T47D (cell line): ENCODE measurements at places on chromosomes 6 and 20.

DNA sequence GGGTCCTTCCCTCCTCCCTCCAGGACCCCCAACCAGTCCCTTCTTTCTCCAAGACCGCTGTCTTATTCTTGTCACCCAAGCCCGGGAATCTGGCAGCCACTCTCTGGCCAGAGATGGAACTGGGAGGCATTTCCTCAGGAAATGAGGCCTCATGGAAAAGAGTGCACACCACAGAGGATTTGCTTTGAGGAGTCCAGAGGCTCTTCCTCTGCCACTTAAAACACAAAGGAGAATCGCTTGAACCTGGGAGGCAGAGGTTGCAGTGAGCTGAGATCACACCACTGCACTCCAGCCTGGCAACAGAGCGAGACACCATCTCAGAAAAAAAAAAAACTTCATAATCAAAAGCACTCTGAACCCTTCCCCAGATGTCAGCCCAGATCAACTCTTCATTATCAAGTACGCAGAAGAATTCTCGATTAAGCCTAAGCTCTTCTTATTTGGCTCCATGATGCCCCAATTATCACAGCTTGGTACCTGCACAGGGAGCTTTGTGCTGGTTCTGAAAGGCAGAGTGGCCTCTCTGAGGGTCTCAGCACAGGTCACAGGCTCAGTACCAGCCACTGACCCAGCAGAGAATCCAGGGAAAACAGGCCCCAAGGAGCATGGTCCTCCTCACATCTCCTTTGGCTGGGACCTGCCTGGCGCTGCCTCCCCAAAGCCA is 82.9 kb upstream of the MAFB start:
- DNase-seq, result no peak

GRCh38 chr6:123016431-123017103 is 20.5 kb downstream of the CLVS2 start:
- no peak for DNase-seq

- DNase-seq, result peak; percentile 27
These were observed 212.1 kb downstream of the BTBD9 start for GRCh38 chr6:38427492-38428210.

DNA sequence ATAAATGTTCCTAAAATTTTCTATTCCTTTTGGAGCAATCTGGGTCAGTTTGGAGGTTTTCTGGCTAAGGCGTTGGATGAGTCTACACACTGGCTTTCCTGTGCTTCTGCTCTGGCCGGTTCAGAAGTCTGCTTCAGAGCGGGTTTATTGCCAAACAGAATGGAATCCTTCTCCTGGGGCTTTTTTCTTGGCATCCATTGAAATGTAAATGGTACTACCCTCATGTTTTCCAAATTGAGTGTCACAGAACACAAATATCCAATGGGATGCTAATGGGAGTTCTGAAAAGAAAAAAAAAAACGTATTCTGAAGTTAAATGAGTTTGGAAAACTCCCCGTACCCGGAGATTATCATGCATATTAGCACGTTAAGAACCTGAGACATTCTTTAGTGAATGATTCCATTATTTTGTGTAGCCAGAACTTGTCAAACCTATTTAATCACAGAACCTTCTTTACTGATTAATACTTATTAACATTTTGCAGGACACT is 930.3 kb downstream of the QKI start:
- peak; percentile 4 for DNase-seq

DNA sequence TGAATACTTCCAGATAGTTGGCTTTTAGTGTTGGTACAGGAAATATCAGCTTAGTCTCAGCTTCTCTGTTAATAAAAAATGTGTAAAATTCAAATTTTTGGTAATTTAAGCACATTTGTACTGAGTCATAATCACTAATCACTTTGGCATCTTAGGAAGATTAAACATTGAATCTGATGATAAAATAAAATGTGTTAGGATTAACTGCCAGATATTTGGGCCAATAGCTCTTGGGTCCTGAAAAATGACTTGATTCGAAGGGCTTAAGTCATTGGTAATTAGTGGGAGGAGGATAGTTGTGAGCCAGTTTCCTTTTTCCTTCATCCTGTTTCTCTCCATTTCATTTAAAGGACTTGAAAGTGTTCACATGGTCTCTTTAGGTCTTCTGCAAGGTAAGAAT is 426.1 kb downstream of the RFPL4B start:
- no peak for DNase-seq

- DNase-seq, result no peak
These were observed 10.2 kb downstream of the LAMA4 start for GRCh38 chr6:112243861-112244827.

GRCh38 chr6:7685276-7685675 is 40.6 kb upstream of the BMP6 start:
- DNase-seq, result no peak

- no peak for DNase-seq
These were observed 46.1 kb upstream of the CCN6 start for GRCh38 chr6:112007805-112008204.

DNA sequence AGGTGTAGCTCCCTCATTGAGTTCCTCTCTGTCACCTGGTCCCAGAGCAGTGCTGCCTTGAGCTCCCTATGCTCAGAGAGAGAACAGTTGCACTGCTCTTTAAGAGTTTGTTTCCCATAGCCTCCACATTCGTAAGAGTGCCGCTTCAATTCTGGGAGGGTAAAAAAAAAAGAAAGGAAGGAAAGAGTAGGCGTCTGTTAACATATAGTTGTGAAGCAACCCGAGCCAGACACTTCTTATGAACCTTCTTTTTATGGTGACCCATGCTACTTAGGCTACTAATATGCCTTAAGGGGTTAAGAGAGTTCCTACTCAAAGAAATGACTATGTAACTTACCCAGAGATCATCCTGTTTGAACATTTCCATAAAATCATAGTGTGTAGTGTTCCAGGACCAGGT is 4.3 kb upstream of the ARG1 start:
- no peak for DNase-seq

DNA sequence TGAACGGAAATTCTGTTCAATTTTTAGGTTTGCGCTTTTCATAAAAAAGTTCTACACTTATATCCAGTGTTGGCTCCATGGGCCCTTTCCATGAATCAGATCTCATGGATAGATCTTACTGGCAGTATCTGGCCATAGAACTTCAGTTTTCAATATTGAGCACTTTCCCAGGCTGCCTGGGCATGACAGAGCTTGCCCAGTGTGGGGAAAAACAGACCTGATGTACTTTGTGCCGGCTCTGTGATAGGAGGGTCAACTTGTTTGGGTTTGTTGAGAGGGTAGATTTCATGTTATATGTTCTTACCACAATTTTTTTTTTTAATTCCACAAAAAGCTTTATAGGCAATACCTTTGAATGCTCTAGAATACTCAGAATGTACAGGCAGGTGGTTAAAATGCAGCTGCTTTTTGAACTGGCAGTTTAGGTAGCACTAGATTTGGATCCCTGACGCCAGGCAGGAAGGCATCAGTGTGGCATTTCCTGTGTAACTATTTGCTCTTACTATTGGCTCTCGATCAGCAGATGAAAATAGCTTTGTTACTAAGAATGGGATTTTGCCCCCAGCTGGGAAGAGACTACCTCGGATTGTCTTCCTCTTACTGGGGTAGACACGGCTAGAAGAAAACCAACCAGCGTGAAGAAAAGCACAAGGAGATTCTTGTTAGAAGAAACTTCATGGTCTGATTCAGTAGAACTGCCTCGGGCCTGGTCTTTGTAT is 404.9 kb upstream of the SOX4 start:
- DNase-seq, result no peak

DNA sequence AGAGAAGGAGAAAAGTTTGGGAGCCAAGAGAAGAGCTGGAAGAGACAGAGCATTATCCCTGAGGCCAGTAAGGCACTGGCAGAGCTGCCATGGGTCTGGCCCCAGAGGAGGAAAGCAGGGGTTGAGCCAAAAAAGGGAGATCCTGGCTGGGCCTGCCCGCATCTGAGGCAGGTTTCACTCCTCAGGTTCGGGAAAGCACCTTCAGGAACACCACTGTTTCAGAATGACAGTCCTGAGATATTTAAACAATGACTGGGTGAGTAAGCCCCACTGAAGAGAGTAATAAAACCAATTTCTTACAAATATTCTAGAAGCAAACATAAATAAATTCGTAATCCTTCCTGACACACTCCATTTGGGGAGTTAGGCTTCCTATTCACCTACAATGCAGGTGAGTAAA is 152.2 kb downstream of the BACH2 start:
- no peak for DNase-seq

GRCh38 chr20:3560578-3560977 is 89.8 kb downstream of the ATRN start:
- no peak for DNase-seq

GRCh38 chr20:49230561-49231133 is 11.4 kb downstream of the DDX27 start:
- no peak for DNase-seq
